Left kidney (tissue), 8 donors: ENCODE measurements at places on chromosomes 12 and 14.

- no peak for DNase-seq
These were observed 1.8 kb upstream of the MIS18BP1 start for GRCh38 chr14:45254771-45255170.

DNA sequence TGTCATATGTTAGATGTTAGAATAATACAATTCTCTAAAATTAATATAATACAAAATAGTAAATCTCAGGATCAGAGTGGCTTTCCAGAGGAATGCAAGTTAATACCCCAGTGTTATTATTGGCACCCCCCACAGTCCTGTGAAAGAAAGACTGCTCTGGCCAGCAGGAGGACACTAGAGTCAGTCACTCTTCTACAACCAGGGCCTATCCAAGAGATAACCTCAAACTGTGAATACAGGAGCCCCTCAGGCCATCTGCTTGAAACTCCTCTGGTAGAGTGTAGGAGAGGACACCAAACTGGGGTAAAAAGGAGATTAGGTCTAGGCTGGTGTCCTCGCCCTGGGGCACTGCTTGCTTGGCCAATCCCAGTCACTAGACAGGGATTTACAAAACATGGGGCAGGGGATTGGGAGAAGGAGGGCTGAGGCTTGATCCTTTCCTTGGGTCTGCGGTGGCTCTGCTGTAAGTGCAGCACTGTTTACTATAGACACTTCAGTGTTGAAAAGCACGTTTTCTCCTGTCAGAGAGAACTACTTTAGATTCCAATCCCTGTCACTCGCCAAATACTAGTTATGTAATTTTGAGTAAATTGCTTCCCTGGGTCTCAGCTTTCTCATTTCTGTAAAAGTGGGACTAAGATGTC lies 44.5 kb upstream of the PTPRR start:
- no peak for DNase-seq

DNA sequence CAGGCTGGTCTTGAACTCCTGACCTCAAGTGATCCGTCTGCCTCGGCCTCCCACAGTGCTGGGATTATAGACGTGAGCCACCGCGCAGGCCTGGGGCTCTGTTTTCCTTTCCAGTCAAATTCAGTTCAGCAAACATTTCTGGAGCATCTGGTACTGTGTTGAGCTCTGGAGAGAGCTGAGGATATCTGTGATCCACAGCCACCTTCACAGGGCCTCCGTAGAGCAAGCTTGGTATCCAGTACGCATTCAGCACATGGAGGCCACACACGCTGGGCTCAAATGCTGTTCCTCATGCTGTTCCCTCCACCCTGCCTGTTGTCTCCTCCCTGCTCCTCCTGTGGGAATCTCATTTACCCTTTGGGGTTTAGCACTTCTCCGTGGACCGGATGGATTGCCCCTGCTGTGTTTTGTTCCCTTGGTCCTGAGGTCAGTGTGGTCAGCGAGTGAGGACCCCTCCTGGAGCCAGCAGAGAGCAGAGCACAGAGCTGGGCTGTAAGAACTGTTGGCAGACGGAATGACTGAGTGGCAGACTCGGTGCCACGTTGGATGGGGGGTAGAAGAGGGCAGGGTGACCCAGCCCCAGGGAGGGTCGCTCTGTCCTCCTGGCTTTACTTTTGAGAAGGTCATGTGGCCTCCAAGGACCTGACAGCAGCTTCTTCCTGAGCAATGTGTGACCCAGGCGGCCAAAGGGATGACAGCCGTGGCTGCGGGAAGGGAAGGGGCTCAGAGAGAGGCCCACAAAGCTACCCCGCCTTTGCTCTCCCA lies 891 bp downstream of the RPS6KL1 start:
- no peak for DNase-seq

DNA sequence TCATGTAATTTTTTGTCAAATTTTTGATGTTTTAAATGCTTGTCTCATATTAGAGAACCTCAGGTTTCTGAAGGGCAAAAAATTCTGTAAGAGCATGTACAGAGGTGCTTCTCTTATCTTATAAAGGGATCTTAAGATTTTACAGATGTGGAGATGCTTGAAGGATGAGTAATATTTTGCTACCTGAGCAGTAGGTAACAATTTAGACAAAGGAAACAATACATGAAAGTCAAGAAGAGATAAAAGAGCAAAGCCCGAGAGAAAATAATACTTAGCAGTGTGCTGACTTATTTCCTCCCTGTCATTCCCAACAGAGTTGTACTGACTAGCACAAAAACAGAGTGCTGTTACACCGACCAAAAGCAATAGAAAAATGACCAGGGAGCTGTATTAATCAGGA lies 98.1 kb upstream of the PTPRR start:
- no peak for DNase-seq

- no peak for DNase-seq
These were observed 15.2 kb upstream of the PTPRO start for GRCh38 chr12:15307079-15307478.

DNA sequence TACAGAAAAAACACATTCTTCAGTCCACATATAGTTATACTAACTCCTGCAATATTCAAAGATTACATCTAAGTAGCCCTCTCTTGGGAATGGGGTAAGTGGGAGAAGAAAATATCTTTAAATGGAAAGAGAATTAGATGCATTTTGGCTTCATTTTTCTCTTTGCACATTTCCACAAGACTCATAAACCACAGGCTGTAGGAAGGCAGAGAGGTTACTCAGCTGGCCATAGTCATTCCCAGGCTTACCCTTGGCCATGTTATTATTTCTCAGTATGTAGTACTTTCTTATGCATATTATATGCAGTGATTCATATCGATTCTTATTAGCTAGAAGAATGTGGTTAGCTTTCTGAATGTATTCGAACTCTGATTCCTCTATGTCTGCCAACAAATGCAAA lies 92.2 kb downstream of the PTPRR start:
- DNase-seq = no peak

DNA sequence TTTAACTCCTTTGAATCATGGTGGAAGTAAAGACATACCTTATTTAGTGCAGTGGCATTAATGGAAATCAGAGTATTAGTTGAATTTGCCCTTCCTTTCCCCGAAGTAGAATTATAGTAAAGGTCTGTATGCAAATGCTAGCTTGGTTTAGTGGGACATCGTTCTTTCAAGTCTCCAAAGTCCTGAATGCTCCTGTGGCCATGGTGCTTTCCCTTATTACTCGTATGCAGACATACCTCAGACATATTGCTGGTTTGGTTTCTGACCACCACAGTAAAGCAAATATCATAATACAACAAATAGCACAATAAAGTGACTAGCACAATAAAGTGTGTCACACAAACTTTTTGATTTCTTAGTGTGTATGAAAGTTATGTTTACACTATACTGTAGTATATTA lies 52.3 kb downstream of the MNAT1 start:
- no peak for DNase-seq

- no peak for DNase-seq
These were observed 3.1 kb upstream of the GOLGA3 start for GRCh38 chr12:132831771-132832170.
